ENCODE measurements at places on chromosomes 4 and X. TPM values are rescaled to one million over a fixed set of nuclear protein-coding genes. Genes with fewer than 3 reads are reported as not detected.

GRCh38 chrX:106249706-106250379 lies 81.7 kb downstream of the PWWP3B start:
- no peak for DNase-seq

Gene NAA11
- total RNA-seq = not detected

Gene SUPT20HL2
- not detected for total RNA-seq

Gene PAGE1
- not detected for total RNA-seq

DNA sequence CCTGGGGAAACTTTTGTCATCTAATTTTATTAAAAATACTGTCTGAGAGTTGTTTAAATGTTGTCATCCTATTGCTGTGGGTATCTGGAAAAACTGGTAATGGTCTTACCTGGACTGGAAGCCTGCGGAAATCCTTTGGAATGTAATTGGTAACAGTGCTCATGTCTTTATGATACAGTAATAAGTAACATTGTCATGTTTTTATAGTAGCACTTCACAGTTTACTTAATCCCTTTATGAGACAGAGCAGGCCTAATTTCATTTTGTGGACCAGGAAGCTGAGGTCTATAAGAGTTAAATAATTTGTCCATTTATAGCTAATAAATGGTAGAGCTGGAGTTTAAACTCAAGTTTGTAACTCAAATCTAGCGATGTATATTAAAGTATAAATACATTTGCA lies 88.3 kb downstream of the TRAPPC11 start:
- DNase-seq = no peak

GRCh38 chrX:10474510-10474909 lies 145.9 kb downstream of the MID1 start:
- DNase-seq = no peak

Gene SMIM31
- not detected for total RNA-seq

GRCh38 chr4:93317561-93317960 lies 511.0 kb upstream of the ATOH1 start:
- DNase-seq = no peak

DNA sequence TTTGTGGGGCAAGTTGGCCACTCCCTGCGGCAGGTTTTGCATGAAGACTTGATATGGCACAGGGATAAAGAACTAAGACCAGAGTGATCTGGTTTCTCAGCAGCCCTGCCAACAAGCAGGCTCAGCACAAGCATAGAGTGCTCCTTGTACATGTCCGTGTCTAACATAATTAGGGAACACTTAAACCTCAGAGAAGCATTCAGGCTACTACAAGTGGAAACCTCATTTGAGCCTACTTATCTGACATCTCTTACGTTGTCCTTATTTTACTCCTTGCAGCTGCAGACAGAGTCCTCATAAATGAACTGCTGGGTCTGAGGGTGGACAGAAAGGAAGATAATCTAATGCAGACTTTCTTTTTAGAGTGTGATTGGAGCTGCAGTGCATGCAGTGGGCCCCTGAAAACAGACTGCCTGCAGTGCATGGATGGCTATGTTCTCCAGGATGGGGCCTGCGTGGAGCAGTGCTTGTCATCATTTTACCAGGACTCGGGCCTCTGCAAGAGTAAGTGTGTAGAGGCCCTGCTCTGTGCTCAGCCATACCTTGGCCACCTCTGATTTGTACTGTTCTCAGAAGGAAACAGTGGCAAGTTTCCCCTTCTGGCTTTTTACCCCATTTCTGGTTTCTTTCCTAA lies 179.1 kb upstream of the ANXA3 start:
- DNase-seq = no peak

DNA sequence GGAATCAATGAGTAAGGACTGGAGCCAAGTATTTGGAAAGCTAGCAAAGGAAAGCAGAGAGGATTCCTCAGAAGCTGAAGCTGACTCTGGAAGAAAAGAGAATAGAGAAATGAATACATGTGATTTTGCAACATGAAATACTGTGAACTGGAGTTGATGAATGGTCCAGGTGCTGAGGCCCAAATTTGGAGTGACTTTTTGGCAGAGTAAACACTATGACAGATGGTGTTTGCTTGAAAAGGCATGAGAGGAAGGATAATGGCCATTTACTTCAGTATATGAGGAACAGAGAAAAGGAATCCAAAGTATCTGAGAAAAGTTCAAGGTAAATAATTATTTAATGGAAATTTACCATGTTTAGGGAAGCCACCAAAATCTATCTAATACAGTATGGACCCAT lies 236.7 kb downstream of the SLITRK2 start:
- no peak for DNase-seq

DNA sequence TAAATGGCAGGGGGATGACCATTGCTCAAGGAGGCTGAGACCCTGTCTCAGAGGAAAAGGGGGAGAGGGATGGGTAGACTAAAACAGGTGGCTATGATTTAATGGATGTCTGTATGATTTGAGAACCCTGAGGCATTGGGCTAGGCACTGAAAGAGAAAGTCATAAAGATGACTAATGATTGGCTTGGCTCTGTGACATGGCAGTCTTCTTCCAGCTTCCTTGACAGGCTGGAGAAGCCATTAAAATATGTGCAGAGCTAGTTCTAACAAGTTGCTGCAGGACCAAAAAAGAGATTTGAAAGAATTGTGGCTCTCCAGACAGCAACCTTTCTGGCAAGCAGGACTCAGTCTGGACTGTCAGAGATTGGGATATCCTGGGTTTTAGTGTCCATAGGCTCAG lies 53.6 kb downstream of the AMER1 start:
- no peak for DNase-seq

GRCh38 chr4:21806991-21807390 lies 141.6 kb downstream of the KCNIP4 start:
- no peak for DNase-seq

GRCh38 chr4:77581724-77582123 lies 23.9 kb upstream of the CXCL13 start:
- no peak for DNase-seq

GRCh38 chr4:141126769-141127168 lies 6.5 kb downstream of the RNF150 start:
- no peak for DNase-seq
